Fibroblast of skin of scalp (primary cell): ENCODE measurements at places on chromosomes 2 and 18.

DNA sequence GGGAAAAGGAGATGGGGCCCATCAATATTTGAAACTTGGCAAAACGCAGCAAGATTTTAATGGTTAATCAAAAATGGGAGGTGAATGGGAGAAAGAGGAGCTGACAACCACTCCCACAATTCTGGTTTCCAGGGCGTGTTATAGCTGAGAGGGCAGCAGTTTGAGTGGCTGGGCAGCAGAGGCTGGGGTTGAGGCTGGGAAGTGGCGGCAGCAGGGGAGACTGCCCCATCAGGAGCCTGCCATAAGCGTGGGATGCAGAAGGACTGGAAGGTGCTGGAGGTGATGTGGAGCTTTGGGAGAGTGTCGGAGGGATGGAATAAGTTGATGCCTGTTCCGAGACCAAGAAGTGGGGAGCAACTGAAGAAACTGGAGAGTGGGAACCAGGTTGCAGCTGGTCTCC is 48.9 kb upstream of the SH3RF3 start:
- DNase-seq = no peak

GRCh38 chr2:111698743-111699554 is 185.0 kb downstream of the ANAPC1 start:
- peak; percentile 97 for DNase-seq

- no peak for DNase-seq
Observed at GRCh38 chr2:176024083-176024482, 22.0 kb upstream of the LNPK start.

DNA sequence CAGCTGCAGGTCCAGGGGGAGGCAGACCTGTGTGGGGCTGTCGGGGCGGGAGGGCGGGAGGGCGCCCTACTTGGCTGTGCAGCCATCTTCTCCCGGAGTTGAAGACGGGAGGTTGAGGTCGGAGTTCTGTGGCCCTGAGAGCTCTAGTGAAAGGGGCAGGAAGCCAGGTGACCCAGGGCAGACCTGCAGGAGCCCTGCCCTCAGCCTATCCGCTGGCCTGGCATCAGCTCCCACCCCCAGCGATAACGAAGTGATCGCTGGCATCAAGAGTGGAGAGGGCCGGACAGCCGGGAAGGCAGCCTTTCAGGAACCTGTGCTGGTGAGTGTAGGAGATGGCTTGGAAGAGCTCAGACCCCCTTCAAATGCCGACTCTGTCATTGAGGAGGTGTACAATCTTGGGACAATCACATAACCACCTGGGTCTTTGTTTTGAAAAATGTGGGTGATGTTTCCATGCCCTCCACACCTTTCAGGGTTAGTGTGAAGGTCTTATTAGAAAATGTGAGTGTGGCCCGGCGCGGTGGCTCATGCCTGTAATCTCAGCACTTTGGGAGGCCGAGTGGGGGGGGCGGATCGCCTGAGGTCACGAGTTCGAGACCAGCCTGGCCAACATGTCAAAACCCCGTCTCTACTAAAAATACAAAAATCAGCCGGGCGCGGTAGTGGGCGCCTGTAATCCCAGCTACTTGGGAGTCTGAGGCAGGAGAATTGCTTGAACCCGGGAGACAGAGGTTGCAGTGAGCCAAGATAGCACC is 1.3 kb downstream of the ARHGEF4 start:
- no peak for DNase-seq

GRCh38 chr2:19552270-19552669 is 193.8 kb upstream of the OSR1 start:
- no peak for DNase-seq

DNA sequence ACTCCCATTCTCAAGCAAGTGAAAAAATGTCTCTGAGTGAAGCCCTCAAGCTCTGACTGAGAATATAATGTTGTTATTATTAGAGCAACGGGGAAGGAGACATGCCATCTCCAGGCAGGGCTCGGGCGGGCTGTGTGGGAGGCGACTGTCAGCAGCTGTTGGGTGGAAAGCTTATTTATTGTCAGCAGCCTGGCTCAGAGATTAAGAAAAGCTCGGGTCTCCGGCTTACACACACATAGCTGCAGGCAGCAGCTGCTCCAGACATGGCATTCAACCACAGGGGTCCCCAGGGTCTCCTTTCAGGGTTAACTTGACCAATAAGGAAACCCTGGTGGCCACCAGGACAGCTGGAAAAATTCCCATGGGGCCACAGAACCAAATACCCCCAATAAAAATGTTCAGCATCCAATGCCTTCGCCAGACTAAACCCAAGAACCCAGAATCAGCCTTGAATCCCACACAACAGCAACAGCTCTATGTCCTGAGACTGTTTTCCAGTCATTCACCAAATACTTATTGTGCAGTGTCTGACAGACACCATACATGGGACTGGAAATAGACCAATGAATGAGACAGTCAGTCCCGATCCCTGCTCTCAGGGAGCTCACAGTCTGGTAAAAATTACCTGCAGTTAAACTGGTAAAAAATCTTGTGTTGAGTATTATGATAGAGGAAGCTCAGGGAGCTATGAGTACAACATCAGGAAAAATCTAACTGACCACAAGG is 70.5 kb upstream of the RTN4 start:
- peak; percentile 96 for DNase-seq

DNA sequence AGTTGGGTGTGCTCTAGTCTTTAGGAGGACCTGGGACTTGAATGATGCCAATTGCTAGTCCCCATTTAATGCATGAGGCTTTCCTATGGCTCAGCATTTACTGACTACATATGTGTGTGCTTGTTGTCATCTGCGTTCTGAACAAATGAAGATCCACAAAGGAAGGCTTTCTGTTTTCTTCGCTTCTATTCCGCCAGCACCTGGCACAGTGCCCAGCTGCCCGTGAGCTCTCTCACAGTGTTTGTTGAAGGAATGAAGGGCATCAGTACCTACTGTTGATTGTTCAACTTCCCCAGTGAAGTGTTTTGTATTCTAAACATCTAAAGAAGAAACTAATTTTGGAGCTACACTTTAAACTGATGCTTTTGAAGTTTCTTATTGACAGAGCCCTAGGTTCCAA is 122.4 kb upstream of the LINC00305 start:
- no peak for DNase-seq

DNA sequence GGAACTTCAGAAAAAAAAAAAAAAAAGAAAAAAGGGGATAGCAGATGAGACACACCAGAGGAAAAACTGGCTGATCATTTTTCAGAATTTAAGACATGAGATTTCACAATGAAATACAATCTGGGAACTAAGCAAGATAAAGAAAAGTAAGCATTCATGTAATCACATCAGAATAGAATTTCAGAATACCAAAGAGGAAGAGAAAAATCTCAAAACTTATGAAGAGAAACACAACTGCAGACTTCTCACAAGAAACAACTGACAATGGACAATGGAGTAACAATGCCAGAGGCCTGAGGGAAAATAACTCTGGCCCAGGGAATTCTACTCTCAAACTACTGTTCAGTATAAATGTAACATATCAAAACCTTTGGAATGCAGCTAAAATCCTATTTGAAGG is 13.2 kb upstream of the RRM2 start:
- no peak for DNase-seq

DNA sequence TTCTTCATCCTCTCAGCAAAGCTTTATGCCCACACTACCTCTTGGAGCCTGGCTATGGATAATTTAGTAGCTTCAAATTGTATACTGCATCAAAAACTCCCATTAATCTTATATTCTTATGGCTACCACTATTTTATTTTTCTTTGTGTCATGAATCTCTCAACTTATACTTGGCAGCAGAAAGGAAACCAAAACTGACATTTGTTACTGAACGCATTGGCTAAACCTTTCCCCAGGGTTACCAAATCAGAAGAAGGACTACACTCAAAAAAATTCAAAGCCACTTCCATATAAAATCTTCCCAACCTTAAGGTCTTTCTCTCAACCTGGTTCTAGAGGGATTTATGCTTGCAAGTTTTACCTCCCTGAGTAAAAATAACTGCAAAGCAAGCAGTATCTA is 97.0 kb upstream of the REG3G start:
- no peak for DNase-seq

DNA sequence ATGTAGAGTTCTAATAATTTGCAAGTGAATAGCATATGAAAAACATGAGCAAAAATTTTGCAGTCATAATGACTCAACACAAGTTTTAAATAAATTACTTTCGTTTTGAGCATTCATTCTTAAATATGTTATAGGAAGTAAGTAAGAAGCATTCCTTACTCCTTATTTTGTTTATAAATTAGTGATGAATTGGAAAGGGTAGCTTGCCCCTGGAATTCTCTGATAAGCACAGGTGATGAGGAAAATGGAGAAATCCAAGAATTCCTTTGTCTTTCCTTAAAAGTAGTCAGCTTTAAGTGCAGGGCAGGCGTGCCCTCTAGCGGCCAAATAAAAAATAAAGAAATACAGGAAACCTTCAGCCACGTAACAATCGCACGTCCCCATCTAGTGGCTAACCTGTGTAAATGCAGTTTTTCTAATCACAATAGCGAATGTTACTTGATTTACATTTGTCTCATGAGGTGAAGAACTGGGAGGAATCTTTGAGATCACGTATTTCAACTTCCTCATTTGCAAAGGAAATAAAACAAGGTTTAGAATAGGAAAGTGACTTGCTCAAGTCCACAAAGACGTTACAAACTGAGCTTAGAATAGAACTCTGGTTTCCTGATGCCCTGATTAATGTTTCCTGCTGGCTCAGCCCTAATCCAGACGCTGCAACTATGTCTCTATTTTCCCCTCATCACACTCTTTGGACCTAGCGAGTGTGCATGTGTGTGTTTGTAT is 47.2 kb upstream of the ZNG1B start:
- peak; percentile 79 for DNase-seq

DNA sequence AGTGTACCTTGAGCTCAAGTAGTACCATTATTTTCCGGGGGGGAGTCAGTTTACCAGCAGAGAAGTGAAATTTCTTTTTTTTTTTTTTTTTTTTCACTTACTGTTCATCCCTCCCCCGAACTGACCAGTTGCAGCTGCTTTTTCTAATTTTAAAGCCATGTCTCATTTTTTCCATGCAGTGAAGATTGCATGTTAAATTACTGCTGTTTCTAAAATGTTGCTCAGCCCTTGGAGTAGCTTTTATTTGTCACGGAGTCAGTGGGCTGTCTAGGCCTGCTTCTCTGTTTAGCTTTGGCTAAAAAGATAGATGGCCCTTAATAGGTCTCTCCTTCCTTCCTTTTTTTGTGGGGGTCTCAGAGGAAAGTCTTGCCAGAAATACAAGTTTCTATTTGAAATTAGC is 70.2 kb downstream of the NGEF start:
- no peak for DNase-seq

DNA sequence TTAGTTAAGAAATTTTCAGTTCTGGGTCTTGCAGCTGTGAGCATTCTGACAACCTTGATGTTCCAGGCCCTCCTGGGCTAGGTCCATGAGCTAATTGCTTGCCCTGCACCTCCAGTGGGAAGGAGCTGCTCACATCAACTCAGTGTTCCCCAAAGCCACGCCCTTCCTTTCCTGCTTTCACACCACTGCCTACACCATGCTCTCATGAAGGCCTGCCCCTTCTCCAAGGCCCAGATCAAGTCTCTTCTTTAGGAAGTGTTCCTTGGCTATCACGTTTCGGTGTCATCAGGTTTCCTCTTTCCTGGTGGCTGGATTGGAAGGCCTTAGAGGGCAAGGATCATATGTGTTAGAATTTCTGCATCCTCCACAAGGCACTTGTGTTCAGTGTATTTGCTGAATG is 18.8 kb downstream of the TMEM127 start:
- DNase-seq = no peak

- DNase-seq = peak; percentile 72
Observed at GRCh38 chr2:172249986-172250385, 147.3 kb upstream of the DLX2 start.

DNA sequence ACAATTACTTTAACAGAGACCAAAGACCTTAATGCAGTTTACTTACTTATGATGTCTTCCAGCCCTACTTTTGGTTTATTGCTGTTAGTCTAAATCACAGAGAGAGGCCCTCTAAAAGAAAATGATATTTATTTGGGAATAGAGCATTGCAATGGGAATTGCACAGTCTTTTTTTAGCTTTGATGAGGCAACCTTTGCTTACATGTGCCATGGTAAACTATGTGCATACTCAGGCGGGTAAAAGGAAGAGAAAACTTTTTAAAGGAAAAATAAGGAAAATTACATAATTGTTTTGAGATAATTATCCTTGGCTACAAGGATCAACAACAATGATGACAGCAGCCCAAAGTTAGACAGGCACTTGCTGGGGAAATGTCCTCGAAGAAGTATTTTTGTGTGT is 78.6 kb downstream of the EFEMP1 start:
- no peak for DNase-seq
